ENCODE measurements at places on chromosomes 7 and 10.

- no peak for DNase-seq
Measured at GRCh38 chr7:89054361-89054760, 258.8 kb upstream of the TEX47 start.

GRCh38 chr10:100341953-100342626 lies 4.9 kb upstream of the SCD start:
- no peak for DNase-seq

DNA sequence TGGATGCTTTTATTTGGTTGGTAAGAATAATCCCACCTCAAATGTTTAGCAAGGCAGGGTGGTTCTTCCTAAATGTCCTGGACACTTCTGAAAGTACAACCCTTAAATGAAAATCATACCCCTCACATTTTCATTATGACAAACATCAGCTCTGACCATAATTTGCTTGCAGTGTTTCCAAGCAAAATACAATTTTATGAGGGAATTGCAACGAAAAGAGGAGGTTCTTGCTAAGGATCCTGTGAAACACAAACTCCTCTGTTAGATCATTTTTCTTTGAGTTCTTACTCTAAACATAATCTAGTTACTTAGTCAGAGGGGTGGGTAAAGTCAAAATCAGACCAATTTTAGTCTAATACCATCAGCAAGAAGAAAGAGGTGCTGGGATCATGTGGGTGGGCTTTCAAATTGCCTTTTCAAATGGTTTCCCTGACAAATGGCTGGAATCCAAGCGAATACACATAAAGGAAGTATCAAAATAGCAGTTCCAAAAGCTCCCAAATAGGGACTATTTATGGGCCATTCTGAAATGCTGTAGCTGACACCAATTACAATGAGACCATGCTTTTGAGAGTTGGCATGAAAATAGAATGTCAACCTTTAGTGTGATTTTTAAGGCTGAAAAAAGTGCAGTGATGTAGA lies 164.9 kb upstream of the INHBA start:
- no peak for DNase-seq

DNA sequence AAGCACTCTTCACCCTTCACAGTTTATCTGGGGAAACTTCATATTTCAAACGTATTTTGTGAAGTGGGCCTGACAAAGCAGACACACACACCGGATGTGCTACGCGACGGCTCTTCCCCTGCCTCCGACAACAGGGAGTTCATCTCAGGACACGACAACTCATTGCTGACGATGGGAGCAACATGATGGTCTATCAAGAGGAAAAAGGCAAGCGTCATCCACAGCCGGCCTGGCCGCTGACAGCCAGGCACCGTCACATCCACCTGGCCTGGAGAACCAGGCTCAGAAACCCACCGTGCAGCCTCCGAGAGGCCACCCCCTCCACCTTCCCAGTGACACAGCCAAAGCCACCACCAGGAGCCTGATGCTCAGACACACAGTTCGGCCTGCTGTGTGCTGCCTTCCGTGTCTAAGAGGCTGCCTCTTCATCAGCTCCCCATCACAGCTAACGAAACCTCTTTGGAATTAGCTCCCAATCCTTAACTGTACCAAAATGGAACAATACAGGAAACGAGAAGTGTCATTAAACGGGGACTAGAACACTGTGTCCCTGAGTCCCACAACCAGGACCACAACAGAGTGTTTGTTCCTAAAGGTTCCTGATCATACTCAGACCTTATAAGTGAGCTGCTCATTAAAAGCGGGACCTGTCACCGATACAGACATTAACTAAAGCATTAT lies 76.7 kb downstream of the SFMBT2 start:
- no peak for DNase-seq

Data from left kidney (tissue), 8 donors.